ENCODE measurements at places on chromosomes 11 and 22.

- DNase-seq = no peak
These were observed 343.5 kb downstream of the TENM4 start for GRCh38 chr11:79097246-79097875.

DNA sequence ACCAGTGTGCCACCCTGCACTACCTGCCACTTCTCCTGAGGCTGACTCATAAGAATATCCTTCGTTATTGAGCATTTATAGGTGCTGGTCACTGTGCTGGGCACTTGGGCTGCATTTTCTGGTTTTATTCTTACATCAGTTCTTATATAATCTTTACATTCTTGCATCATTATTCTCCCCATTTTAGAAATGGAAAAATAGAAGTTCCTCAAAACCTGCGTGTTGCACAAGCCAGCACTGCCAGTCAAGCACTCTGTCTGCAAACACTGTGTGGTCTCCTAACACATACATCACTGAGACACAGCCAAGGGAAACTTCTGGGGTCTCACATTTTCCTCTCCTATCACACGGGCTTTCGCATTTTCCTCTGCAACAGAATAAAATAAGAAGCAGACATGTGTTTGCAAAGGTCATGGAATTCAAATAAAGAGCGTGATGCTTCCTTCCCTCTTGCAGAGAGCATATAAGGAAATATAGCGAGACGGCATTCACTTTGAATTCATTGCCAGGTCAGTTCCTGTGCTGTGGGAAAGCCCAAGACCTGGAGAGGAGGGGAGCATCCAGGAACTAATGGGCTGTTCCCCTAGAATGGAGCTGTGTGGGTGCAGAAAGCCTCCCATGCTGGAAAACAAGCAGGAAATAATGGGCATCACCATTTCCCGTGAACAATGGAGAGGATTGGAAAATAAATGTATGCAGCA is 73.9 kb upstream of the SEZ6L start:
- DNase-seq = no peak

GRCh38 chr22:25833091-25833490 is 91.1 kb downstream of the MYO18B start:
- no peak for DNase-seq

DNA sequence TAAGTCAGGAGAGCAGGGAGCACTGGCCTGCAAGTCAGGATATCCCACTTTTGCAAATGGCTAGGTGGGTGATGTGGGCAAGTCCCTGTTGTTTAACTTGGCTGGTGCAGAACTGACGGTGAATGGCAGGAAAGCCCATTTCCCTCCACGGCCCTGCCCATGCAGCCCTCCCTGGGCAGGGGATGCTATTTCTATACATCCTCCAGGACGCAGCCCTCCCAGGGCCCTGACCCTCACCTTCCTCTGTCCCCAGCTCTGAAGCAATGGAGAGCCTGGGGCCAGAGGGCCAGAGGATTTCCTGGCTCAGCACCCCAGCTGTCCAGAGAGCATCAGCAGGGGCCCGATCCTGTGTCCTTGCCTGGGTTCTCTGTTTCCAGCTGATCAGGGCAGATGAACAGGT is 91.3 kb downstream of the TSPAN18 start:
- DNase-seq = no peak

DNA sequence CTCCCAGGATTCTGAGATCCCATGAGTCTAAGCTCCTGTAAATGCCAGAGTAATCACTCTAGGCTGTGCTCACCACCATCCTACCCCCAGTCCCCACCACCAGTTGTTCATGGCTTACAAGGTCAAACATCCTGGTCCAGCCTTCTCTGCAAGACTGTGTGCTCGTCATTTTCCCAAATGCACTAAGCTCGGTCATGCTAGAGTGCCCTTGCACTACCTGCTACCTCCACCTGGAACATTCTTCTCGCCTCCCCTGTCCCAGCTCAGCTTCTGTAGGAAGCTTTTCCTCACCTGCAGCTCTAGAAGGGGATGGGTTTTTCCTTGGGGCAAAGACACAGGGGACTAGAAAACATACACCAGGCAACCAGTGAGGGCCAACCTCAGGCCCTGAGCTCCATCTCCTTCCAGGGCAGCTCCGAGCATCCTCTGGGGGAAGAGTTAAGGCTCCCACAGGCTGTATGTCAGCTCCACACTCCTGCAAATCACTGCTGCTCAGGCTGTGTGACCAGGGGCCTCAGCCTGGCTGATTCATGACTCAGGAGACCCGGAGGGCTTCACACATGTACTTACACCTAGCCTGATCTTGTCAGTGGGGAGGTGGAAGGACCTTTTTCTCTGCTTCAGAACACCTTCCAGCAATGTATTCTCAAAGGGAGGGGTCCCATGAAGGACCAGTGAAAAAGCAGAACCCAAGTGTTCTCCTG is 37.2 kb upstream of the CSNK2A3 start:
- DNase-seq = no peak

- DNase-seq = no peak
These were observed 1.8 kb downstream of the YWHAH start for GRCh38 chr22:31945971-31946680.

- no peak for DNase-seq
These were observed 12.1 kb downstream of the C11orf86 start for GRCh38 chr11:66987158-66987620.

DNA sequence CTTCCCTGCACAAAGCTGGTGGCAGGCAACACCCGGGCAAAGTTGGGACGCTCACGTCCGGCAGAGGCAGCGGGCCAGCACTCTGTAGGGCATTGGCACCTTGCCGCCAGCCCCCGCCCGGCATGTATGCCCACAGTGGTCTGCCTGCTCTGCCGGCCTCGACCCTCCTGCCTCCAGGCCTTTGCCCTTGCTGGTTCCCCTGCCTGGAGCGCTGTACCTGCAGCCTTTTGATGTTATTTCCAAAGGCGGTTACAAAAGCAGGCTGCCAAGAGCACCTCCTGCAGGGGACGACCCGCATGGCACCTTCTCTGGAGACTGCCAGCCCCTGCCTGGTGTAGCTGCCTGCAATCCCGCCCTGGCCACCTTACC is 56.5 kb upstream of the SHISAL1 start:
- no peak for DNase-seq

DNA sequence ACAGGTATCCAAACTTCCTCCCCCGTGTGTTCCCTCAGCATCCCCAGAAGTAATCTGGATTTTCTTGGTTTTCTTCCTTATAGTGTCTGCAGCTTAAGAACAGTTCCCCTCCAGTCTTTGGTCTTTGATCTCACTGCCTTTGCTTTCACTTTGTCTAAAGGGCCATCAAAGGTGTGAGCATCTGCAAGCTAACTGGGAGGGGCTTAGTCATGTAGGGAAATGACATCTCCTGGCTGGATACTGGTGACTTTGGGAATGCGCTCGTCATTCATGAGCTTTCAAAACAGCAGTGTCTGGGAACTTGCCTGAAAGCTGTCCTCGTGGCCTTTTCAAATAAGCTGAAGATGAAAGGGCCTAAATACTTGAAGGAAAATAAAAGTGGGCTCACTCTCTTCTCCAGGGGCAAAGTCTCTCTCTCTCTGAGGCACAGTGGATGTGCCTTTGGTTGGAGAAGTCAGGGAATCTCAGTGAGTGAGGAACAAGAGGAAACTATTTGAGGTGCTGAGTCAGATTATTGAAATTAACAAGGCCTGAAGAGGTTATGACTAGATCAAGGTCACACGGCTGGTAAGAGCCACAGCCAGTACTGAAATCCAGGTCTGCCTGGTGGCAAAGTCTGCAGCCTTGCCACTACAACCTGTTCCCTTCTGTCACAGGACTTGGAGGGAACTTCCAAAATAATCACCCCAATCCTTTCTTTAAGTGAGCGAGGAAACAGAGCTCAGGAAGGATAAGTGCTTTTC is 45.6 kb upstream of the TENM4 start:
- DNase-seq = no peak

DNA sequence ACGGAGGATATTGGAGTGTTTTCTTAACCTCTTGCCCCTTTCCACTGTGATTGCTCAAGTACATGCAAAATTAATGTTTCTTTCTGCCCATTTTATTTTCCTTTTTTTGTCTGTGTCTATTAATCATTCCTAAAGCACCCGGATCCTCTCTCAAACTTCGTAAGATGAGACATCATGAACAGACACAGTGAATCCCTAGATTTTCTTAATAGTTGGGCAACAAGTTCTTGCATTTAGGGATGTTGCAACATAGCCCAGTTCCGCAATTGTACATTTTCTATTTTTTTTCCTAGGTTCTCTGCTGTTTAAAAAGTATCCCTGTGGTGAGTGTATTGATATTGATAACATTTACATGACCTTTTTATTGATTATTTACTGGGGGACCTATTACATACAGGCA is 2.9 kb downstream of the FAM111A start:
- DNase-seq = no peak

DNA sequence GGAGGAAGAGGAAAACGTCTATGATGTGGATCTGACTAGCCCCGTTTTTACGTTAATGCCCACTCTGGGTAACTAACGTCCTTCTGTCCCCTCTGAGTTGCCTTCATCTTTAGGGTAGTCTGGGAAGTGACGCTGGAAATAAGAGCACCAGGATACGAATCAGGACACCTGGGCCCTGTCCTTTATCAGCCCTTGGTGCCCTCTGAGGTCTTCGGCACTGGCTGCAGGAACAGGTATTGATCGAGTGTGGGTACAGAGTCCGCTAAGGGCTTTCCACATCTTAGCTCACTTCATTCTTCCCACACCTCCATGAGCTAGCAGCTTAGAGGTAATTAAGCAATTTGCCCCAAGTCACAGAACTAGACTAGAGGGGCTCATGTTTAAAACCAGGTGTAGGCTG is 223.8 kb downstream of the DBX1 start:
- DNase-seq = no peak

- DNase-seq = no peak
These were observed 10.5 kb downstream of the SLC22A9 start for GRCh38 chr11:63380130-63380529.

DNA sequence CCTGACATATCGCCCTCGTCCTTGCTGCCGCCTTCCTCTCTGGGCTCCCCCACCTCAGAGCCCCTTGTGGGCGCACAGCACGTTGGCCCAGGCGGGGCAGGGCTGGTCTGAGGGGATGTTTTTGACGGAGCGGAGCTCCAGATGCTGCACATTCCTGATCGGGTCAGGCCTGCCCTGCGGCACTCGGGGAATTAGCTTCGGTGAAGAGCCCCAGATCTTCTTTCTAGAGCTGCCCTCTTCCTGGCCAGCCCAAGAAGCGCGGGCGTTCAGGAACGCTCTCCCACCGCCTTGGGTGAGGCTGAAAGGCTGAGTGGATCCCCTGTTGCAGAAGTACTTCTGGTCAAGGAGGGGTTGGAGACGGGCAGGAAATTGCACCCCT is 12.1 kb downstream of the YPEL4 start:
- DNase-seq = no peak

DNA sequence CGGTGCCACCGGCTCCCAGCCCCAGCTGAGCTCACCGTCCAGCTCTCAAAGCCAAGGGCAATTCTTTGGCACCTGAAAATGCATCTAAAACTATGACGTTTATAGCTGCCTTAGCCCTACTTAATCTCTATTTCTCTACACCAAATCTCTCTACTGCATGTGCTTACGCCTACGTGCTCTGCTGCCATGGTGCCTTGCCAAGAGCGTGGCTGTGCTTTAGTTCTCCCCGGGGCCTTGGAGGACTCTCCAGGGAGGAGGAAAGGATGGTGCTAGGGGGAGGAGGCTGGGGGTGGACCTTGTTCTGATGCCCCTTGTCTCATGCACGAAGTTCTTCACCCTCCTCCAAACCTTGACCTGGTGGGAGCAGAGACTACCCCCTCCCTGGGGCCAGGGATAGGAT is 9.0 kb upstream of the BID start:
- no peak for DNase-seq

DNA sequence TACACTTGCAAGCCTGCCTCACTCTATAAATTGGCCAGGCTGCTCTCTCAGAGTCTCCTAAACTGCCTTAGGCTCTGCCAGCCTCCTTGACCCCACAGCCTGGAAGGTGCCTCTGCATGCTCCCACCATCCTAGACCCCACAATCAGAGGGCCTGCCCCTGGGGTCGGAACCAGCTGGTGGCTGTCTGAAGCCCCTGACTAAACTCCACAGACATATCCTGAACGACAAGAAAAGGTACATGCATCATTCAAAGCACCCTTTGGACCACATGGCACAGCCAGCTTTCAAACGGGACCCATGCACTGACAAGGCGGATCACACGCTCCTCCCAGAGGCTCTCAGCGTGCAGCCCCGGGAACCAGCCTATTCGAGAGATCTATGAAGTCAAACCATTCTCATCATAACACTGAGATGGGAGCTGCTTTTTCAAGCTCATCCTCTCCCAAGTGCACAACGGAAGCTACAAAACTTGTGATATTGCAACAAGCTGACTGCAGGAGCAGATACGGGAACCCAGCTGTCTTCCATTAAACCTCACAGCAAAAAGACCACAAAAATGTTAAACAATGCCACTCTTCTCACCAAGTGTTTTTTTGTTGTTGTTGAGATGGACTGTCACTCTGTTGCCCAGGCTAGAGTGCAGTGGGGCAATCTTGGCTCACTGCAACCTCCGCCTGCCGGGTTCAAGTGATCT is 8.1 kb downstream of the SHANK2 start:
- no peak for DNase-seq

GRCh38 chr11:101453682-101454081 is 130.1 kb downstream of the TRPC6 start:
- DNase-seq = no peak

- no peak for DNase-seq
These were observed 298.3 kb downstream of the NTM start for GRCh38 chr11:131668500-131669400.

DNA sequence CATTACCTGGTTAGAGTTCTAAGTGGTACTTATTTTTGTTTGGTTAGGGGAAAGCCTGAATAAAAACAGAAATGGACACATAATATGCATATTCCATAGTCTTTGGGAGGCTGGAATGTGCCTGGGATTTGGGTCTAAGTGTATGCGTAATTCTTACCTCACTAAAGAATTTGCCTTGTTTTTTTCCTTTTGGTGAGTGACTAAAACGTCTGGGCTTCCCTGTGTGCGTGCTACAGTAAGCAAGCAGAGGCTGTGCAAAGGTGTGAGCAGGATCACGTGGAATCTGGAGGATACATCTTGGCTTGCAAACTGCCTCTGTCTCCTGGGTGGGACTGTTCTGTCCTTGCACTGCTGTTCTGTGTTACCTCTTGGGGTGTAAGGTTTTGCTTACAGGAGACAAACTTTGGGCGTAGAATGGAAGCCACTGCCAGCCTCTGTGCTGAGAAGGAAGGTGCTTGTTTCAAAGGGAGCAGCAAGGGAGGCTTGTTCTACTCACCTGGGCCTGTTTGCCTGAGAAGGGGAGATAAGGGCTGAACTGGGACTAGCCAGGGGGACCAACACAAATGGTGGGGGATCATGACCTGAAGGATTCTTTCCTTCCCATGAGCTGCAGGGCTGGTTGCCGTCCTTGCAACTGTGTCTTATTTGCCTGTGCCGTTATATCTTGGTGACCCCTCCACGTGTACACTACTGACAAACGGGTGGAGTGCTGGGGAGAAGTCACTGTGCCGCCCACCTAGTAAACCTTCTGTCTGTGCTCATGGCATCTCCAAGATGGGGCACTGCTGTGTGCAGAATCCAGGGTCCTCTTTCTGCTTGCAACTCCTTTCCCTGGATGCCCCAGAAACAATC is 4.5 kb downstream of the NEAT1 start:
- peak; percentile 28 for DNase-seq

- DNase-seq = no peak
These were observed 89.6 kb downstream of the C11orf87 start for GRCh38 chr11:109511598-109511997.

- DNase-seq = no peak
These were observed 484.7 kb upstream of the TENM4 start for GRCh38 chr11:79925570-79925969.

- DNase-seq = no peak
These were observed 694.7 kb downstream of the NTM start for GRCh38 chr11:132064987-132065620.

All from central memory CD4-positive, alpha-beta T cell (primary cell).